RPMI8226 (cell line): ENCODE measurements at places on chromosomes 12 and 14.

GRCh38 chr12:78457938-78458337 lies 406.6 kb upstream of the SYT1 start:
- DNase-seq = no peak

GRCh38 chr12:44574586-44574985 lies 301.5 kb downstream of the NELL2 start:
- DNase-seq = no peak

DNA sequence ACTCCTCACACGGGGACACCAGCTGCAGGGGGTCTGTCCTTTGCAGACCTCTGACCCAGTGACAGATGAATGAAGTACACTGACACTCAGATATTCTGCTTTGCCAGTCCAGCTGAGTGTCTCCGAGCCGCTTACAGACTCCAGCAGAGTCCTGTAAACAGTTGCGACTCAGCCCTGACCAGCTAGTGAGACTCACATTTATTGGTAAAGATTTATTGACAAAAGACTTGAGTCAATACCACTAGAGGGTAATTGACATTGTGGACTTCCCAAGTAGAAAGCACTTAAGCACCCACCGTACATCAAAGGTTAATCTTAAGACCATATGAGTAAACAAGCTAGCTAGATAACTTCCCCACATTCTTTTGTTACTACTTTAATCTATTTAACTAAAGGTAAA lies 9.8 kb upstream of the FKBP4 start:
- DNase-seq = no peak

DNA sequence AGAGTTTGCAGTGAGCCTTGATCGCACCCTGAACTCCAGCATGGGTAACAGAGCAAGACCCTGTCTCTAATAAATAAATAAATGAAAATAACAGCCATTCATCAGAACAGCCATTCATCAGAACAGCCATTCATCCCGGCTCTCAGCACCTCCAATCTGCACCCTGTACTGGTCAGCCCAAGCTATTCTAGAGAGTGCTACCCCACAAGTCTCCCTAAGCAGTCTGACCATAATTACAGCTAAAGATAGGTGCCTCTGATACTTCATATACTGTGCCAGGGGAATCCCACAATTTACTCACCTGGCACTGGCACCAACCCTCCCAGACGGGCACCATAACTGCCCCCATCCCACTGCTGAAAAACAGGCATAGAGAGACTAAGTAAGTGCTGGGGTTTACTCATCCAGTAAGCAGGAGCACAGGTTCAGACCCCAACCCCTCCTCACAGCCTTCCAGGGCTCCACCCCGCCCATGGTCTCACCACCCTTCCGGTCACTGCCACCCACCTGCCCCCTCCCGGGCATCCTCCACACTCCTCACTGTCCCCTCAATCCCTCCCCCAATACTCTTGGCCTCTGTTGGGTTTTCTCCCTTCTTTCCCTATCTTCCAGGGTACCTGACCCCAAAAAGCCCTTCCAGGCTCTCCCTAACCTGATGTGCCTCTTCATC lies 15.2 kb upstream of the EIF5 start:
- DNase-seq = no peak

GRCh38 chr14:74501135-74501614 lies 7.6 kb downstream of the ISCA2 start:
- DNase-seq = peak; percentile 39

GRCh38 chr12:40225337-40225983 lies 663 bp downstream of the LRRK2 start:
- no peak for DNase-seq

- DNase-seq = no peak
Observed at GRCh38 chr12:56361487-56362129, 1.0 kb downstream of the APOF start.

- peak; percentile 30 for DNase-seq
Observed at GRCh38 chr14:44963775-44964380, 1.9 kb downstream of the TOGARAM1 start.

DNA sequence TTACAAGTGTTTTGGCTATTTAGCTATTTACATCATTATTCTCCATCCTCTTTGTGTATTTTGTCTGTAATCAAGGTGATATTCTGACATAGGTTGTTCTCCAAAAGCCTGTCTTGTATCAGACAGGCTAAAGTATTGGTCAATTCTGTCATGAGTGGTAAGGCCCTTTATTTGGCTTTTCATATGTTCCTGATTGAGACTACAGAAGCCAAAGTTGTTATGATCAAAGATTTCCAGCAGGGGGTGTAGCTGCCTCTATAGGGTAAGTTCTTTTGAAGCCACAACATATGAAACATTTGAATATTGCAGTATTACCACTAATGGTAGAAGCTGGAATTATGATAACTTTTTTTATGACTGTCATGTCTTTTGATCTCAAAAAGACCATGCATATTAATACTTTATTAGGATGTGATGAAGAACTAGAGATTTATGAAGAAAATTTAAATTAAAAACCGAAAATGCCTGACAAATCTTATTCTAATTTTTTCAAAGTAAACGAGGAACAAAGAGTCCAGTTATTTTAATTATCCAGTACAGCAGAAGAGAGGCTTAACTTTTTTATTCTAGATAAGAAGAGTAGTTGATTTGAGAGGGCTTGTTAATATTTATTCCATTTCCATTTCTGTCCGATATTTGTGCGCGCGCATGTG lies 3.4 kb upstream of the ARHGAP5 start:
- peak; percentile 71 for DNase-seq
